Cortex of kidney (tissue), 1 donor: ENCODE measurements at places on chromosomes 4 and X.

GRCh38 chr4:85861064-85861765 is 386.3 kb downstream of the ARHGAP24 start:
- DNase-seq, result no peak

DNA sequence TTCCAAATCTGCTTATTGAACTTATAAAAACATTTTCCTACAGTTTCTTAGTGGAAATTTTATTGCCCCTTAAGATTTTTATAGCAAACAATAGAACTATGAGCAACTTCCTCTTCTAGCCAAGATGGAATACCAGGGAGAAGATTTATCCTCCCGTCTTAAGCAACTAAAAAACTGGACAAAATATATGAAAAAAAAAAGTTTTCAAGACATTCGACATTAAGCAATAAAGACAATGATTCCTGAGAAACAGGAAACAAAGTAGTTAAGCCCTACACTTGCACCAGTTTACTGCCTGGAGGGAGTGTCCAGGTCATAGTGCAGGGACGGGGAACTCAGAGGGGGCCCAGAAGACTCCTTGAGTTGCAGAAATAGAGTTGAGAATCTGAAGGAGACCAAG is 516.1 kb upstream of the DIPK2B start:
- DNase-seq, result no peak

GRCh38 chr4:40525752-40526598 is 103.7 kb downstream of the RBM47 start:
- no peak for DNase-seq

GRCh38 chr4:39067451-39067850 is 5.4 kb downstream of the KLHL5 start:
- no peak for DNase-seq

DNA sequence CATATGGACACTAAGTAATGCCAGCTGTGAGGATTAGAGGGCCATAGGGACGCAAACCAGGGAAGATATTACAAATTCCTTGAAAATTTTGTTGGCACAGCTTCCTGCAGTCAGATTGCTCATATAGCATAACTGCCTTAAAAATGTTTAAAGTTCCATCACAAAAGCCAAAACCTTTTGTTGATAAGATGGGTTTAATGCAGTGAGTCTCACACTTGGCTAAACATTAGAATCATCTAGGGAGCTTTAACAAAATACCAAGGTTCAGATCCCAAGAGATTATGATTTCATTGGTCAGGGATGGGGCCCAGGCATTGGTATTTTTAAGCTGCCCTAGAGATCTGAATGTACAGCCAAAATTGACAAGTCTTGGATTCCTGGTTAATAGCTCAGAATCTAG is 376.5 kb upstream of the MAD2L1 start:
- DNase-seq, result no peak

GRCh38 chr4:1492142-1492457 is 85.9 kb upstream of the NKX1-1 start:
- no peak for DNase-seq

GRCh38 chr4:66376921-66377320 is 706.6 kb upstream of the EPHA5 start:
- DNase-seq, result no peak

GRCh38 chr4:152887981-152888380 is 48.1 kb upstream of the FHDC1 start:
- no peak for DNase-seq

DNA sequence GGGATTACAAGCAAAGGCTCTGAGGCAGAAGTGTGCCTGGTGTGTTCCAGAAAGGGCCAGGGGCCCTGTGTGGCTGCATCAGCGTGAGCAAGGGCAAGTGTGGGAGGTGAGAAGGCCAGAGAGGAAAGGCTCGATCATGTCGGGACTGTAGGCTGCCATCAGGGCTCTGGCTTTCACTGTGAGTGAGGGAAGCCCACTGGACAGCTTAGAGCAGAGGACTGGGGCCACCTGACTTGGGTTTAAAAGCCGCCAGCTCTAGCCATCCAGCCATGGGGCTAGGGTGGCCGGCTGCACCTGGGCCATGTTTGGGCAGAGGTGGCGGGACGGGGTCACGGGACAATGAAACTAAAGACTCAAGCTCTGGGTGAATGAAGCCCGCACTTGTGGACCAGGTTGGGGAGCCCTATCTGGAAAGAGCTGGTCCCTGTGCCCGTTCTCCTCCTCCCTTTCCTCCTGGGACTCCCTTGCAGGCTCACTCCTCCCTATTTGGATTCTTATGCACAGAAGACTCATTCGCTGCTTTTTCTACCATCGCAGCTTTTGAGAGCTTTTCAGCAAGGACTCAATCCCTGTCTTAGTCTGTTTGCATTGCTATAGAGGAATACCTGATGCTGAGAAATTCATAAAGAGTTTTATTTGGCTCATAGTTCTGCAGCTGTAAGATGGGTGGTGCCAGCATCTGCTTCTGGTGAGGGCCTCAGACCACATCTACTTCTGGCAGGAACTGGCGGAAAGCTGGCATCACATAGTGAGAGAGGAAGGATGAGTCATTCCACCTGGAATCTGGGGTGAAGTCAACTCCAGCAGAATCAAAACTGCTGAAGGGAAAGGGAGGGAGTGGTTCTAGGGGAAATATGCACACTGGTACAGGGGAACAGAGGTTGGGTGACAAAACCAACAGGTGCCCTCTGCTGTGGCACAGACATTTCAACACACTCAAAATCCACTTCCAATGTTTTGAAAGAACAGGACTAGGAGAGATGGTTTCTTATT is 15.3 kb downstream of the CTAG1B start:
- DNase-seq, result no peak

- no peak for DNase-seq
Observed at GRCh38 chr4:117626664-117627063, 407.6 kb upstream of the NDST3 start.

- DNase-seq, result no peak
Observed at GRCh38 chr4:165293061-165293460, 34.4 kb upstream of the MSMO1 start.

- no peak for DNase-seq
Observed at GRCh38 chr4:4423706-4424498, 37.0 kb downstream of the NSG1 start.

DNA sequence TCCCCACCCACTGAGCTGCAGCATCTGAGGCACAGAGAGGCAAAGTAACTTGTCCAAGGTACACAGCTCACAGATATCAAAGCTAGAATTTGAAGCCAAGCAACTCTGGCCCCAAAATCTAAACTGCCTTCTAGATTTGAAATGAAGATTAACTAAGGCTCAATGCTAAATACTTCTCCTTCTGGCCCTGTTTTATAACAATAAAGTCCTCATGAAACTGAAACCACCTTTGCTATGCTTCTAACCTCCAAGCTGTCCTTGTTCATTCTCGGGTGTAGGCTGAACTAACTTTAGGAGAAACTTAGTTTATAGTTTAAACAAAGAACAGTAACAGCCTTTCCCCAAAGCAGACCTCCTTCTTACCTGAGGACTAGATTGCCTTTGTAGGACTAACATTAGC is 93.6 kb downstream of the DCTD start:
- no peak for DNase-seq

DNA sequence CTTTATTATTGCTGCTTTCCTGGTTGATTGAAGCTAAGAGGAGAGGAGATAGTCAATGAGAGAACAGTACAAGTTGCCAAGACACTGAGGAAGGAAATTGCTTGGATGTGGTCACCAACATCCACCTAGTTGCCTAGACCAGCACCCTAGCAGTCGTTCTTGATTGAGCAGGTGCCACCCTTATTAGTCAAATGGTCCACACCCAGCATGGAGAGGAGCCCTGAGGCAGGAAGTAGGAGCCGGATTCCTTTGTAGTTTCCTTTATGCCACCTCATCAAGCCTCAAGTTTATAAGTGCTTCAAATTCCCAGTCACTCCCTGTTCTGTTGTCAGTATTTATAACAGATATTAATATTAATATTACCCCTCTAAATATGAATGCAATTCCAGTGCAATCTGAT is 19.1 kb downstream of the PAGE2 start:
- no peak for DNase-seq

GRCh38 chrX:19675731-19676130 is 160.4 kb upstream of the MAP3K15 start:
- DNase-seq, result no peak

DNA sequence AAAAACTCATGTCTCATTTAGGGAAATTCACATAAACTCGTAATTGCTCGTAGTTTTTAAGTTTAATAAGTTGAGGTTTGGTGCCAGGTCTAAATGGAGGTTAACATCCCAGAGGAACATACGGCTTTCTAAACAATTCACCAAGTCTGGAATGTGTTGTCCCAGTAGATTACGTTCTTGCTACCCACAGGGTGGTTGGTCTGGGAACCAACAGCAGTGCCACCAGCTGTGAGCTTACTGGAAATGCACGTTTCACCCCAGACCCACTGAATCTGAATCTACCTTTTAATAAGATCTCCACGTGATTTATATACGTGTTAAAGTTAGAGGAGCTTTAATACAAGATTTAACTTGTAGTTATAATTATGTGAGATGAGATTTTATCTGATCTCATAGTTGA is 134.3 kb downstream of the BMPR1B start:
- no peak for DNase-seq

DNA sequence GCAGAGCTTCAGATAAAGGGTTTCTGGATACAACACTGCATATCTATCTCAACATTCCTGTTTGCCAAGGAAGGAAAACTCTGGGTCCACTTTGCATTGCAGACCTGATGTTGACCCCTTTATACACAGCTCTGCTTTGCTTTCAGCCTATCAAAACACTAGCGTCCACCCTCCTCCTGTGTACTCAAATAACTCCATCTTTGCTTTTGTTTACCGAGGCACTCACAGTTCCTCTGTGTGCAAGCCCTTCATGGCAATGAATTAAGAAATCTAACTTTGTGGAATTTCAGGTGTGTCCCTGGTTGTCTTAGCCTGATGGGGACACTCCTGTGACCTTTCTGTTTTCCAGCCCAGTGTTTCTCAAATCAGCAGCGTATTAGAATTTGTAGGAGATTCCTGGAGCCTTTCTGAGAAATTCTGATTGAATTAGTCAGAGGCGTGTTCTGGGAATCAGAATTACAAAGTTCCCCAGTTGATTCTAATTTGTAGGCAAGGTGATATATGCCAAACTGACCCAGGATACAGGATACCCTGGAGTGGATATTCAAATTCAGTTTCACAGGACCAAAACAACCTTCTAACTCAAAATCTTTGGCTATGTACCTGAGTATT is 68.6 kb downstream of the DTHD1 start:
- no peak for DNase-seq

DNA sequence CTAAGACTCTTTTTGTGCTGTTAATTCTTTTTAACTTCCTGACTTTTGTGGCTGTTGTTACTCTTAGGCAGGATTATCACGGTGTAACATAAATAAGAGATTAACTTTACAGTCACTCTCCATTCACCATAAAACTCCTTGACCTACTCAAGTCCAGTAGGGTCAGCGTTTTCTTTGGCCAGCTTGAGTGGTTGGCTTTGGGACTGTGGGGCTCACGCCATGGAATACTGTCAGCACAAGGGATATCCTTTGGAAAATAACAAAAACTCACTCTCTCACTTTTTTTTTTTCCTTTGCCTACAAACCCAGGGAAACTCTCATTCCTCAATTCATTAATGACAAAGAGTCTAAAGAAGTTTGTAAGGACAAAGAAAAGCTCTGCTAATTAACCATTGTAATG is 89.4 kb upstream of the TLL1 start:
- DNase-seq, result no peak
